Globus pallidus (tissue), 1 donor: ENCODE measurements at places on chromosomes 11 and 22.
A peak's percentile ranks its signal among the peaks of the same experiment; 100 is the strongest.

DNA sequence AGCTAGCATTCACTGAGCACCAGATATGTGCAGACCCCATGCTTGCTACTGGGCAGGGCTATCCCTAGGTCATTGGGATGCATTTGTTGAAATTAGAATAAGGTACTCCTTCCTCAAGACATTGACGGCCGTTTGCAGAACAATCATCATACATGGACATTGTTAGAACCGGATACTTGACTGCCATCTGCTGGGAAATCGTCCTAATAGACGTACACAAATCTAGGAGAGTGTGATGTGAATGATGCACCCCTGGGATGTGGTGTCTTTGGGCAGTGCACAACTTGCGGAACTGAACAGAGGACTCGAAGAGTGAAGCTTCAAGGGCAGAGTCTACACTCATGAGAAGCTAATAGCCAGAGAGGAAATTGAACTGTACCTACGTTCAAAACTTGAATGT lies 35.9 kb downstream of the MYO18B start:
- DNase-seq, result peak; percentile 7

DNA sequence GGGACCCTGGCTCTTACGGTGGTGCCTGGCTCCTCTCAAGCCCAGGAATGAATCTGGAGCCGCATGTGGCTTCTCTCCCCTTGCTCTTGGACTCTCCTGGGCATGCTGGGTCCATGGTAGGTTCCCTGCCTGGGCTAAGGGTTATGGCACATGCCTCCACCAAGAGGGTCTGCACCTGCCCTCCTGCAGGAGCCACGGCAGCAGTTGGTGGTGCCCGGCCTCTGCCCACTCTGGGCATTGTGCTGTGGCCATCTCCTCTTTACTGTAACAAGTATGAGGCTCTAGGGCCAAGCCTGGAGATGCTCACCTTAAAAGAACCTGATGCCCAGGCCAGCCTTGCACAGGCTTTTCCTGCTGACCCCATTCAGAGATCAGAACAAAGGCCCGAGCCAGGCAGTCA lies 104.0 kb upstream of the PITPNB start:
- no peak for DNase-seq

GRCh38 chr11:75554258-75555022 lies 7.6 kb upstream of the SERPINH1 start:
- peak; percentile 97 for DNase-seq

DNA sequence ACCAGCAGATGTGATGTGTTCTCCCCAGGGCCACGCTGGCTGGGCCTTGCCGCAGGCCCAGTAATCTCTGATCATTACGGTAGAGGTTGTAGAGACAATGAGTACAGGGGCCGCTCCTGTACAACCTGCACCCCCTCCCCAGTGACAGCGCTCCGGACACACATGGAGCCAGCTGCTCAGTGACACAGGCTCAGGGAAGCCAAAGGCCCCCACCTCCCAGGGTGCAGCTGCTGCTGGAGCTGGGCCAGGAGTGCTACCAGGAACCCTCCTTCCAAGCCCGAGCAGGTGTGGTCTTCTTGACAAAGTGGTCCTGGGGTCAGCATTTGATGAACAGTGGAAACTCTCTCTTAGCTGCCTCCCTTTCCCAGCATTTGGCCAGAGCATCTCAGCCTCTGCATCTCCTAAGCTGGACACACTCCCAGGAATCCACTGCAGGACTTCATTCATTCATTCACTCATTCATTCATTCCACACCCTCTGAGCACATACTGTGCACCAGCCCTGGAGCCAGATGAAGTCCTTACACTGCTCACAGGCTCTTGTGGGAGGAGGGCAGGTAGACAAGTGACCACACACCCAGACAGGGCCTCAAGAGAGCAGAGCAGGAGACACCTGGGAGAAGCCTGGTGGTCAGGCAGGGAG lies 49.6 kb upstream of the MPEG1 start:
- no peak for DNase-seq

DNA sequence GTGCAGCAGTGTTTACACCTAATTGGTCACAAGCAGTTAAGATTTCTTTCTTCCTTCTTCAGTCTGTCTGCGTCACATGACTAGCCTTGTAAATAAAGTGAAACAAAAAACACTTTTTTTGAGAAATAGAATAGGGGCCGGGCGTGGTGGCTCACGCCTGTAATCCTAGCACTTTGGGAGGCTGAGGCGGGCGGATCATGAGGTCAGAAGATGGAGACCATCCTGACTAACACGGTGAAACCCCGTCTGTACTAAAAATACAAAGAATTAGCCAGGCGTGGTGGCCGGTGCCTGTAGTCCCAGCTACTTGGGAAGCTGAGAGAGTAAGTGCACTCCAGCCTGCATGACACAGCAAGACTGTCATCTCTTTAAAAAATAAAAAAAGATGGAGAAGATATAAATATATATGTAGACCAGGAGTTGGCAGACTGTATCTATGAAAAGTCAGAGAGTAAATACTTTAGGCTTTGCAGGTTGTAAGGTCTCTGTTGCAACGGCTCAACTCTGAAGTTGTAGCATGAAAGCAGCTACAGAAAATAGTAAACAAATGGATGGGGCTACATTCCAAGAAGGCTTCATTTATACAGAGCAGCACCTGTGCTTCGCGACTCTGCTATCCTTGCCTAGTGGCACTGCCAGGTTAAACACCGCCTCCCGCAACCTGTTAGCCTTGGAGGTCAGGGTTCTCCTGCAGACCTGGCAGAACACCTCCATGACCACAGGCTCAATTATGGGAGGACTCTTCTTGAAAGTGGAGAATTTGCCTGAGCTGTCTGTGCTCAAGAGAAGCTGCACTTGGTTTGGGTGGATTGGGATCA lies 55.9 kb downstream of the PPP6R2 start:
- no peak for DNase-seq

DNA sequence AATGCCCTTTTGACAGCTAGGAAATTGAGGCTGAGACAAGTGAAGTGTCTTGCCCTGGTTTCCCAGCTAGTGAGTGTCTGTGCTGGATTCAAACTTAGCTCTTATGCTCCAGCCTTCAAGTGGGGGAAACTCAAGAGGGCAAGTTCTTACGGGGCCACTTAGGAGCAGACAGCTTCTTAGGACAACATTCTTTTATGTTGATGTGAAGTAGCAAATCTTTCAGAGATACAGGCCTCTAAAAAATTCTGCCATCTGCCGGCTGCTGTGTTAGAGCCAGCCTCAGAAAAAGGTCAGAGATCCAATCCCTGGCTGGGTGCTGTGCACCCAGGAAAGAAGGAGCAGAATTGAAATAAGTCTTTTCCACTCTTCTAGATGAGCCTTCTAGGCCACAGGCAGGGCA lies 26.6 kb downstream of the TIMP3 start:
- no peak for DNase-seq

DNA sequence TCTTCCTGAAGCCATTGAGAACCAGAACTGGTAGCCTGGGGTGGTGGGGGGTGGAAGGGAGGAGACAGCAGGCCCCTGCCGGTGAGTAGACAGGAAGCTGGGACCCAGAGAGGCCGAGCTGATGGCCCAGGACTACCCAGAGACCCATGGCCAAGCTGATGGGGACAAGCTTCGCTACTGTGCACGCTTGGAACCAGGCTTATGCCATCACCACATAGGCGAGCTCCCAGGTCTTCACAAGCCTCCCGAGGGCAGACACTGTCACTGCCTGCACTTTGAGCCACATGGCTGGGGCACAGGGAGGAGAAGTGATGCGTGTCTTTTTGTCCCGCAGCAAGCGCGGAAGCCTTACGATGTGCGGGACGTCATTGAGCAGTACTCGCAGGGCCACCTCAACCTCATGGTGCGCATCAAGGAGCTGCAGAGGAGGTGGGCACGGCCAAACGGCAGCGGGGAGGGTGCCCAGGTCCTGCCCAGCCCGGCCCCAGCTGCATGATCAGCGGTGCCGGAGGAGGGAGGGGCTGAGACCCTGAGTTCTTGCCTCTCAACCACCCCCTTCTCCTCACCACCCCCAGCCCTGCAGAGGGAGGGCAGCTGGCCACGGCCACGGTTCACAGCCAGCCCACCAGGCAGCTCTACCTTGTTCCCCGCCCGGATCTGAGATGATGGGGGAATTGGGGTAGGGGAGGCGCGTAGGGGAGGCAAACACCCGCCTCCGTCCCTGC lies 76.0 kb upstream of the KCNQ1OT1 start:
- no peak for DNase-seq

- DNase-seq, result peak; percentile 18
These were observed 1.9 kb downstream of the KCNQ1 start for GRCh38 chr11:2446590-2447252.

DNA sequence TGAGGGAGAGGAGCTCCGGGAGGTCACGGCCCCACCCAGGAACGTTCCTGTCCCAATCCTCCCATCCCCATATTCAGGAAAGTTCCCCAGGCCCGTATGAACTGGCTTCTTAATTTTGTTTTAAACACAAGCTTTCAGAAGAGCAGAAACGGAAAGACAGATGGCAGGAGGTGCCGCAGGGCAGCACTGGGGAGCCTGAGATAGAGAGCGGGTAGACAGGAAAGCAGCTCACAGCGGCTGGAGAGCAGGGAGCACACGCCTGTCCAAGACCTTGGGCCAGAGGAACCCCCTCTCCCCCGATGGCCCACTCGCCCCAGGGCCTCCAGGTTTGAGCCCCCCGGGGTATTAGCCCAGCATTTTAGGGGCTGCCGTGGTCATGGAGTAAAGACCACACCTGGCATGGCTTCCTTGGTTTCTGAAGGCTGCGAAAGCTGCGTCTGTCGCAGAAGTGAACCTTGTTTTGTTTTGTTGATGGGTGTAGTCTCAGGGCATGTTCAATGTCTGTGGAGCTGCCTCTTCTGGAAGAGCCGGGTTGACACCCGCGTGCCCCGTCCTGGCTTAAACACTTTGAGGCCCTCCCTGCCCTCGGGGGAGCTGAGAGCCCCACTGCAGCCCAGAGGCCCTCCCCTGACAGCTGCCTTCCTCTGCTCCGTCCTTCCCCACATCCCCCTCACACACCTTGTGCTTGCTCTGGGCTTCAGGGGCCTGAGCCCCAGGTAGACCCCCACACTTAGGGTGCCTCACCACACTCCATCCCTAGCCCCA lies 17.9 kb upstream of the KCNQ1OT1 start:
- no peak for DNase-seq
